KG1 (cell line): ENCODE measurements at places on chromosomes 2 and 18.

DNA sequence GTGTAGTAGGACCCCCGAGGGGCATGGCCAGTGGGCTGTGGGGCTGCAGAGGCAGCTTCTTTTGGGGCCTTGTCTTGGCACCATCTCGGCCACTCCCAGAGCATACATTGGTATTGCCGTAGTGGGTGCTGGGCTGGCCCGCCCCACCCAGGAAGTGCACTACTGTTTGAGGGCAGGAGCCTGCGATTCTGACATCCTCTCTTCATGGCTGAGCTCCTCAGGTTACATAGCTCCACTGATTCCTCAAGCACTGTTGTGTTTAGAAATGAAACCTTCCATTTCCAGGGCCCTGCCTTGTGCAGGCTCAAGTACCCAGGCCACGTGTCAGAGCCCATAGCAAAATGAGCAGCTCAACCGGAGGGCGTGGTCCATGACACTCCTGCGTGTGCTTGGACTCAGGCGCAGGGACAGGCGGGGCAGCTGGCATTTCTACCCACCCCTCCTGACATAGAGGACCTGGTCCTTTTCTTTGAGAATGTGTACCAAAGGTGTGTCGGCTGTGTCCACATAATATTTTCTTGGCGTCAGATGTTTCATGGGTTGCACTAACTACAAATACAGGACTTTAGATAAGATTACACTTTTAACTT lies 67.9 kb downstream of the DGKD start:
- DNase-seq: no peak

DNA sequence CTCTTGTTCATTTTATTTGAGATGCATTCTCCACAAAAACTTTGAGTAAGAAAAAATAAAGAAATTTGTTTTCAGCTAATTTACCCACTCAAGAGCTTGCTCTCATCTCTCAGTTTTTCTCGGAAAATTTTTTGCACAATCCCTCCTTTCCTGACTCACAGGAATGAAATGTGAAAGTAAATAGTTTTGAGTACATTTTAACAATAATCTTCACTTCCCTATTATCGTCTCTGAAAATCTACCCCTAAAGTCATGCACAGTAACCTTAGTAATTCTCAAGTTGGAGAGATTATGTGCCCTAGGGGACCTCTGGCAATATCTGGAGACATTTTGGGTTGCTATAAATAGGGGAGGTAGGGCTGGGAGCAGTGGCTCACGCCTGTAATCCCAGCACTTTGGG lies 2.6 kb downstream of the CYB5A start:
- DNase-seq: no peak

GRCh38 chr18:66641056-66641455 lies 37.2 kb upstream of the CDH19 start:
- DNase-seq: no peak

DNA sequence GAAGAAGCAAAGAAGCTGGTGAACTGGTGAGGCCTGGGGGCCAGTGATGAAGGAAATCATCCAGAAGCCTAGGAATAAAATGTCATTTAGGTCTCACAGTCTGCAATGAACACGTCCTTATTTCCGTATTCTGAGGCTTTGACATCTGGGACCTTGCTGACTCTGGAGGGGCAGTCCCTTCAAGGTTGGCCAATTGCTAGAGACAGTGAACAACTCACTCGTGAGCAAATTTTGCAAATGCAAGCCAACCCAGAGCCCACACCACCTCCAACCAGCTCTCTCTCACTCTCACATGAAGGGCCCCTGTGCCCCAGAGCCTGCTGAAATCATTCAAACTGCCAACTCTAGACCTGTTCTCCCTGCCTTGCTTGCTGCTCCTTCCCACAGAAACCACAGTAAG lies 279.1 kb upstream of the LYPD1 start:
- no peak for DNase-seq

DNA sequence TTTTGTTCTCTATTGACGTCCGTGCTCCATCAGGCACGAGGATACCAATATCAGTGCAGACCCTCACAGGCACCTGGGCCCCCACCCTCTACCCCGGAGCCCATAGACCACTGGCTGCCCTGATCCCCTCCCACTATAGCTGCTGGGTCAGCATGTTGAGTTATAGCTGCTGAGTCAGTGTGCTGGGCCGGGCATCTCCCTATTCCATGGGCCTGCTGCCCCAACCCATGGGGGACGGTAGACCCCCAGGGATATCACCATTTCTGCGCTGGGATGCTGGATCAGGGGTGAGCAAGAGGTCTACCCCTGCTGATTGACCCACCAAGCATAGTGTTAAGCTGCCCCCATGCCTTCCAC lies 100.1 kb upstream of the ST3GAL5 start:
- no peak for DNase-seq

- DNase-seq: no peak
These were observed 161.3 kb downstream of the UBE2E3 start for GRCh38 chr2:181141676-181142075.

GRCh38 chr2:41947701-41948396 lies 100.0 kb upstream of the PKDCC start:
- no peak for DNase-seq

DNA sequence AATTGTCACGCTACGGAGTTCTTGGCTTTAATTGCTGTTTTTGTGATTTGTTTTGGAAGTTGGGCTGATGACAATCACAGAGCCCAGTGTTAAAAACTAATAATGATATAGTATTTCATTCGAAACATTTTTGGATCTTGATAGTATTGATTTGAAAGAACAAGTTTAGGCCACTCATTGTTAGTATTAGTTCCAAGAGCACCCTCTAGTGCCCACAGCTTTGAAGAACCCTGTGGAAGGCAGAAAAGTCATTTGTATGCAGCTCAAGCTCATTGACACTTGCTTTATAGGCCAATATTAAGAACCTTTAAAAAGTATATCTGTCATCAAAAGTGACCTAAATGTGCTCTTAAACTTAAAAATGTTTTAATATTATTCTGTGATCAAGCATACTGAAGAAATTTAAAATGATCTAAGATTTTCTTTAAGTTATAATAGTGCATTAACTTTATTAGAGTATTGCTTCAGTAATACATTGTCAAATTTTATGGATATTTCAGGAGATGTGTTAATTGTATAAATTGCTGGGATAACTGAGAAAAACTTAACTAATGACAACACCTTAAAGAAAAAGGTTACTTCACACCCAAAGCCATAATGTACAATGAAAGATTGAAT lies 191.0 kb downstream of the GRB14 start:
- peak; percentile 3 for DNase-seq

- DNase-seq: no peak
These were observed 39.3 kb downstream of the RPL31 start for GRCh38 chr2:101041413-101041812.

DNA sequence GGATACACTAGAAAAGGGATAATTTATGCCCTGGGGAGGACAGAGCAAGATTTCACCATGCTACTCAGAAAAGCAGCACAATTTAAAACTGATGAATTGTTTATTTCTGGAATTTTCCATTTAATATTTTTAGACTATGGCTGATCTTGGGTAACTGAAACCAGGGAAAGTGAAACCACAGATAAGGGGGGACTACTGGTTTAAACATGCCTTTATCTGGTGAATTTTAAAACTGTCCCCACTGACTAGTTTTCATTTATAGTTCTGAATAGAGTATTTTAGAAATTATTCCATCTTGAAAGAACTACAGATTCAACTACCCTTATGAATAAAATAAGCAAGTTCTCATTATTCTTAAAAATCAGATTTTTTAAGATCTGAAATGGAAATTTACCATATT lies 15.0 kb downstream of the NFU1 start:
- DNase-seq: no peak

DNA sequence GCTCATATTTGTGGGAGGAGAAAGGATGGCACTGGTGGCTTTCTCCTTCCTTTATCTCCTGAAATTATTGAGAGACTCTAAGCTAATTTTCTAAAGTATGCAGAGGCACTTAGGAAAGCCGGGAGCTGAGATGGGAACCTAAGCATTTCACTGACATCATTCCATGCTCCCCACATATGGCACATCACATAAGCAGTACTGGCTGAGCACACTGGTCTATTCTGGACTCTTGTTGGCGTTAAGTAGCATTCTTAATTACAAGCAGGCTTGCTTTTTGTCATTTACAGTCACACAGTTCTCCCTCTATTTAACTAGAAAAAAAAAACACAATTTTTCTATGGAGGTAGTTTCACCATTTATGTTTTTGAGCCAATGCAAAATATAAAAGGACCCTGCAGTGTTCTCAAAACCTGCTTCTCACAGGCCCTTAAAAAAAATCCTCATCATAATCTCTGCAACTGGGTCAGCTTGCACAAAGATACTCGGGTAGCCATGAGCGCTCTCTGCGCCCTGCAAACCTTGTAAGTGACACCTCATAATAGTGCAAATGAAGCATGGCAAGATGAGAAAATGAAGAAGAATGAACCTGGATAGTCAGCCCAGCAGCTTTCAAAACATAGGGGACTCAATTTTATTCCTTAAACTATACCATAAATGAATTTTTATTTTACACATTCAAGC lies 688.6 kb downstream of the NRXN1 start:
- no peak for DNase-seq

DNA sequence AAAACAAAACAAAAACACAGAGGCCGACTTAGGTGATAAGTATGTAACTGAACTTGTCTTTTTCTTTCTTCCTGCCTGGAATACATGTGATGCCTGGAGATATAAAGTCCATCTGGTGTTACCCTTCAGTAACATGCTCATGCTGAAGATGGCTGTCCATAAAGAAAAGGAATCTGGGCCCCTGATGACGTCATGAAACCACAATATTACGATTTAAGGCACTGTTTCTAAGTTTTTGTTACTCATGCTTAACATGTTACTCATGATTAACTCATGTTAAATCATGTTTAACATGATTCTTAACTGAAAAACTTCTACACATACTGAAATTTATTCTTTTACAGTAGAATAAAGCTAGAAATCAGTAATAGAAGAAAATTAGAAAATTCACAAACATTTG lies 49.0 kb downstream of the STRADB start:
- DNase-seq: no peak

DNA sequence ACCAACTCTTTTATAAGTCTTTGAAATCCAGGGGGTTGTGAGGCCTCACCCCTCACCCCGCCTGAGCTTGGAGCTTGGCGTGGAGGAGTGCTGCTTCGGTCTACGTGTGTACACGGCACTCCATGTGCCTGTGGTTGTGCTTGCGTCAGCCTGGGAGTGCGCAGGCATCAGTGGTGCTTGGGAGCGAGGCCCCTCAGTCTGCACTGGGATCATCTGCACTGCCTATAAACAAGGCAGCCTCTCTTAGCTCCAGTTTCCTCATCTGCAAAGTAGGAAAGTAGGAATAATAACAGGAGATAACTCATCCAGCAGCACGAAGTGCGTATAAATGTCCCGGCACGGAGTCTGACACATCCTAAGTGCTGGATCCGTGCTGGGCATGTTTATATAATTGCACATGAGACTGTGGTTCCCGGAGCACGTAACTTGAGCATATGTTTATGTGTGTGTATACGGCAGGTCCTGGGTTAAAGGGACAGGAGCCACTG lies 1.2 kb downstream of the GYPC start:
- DNase-seq: peak; percentile 64

DNA sequence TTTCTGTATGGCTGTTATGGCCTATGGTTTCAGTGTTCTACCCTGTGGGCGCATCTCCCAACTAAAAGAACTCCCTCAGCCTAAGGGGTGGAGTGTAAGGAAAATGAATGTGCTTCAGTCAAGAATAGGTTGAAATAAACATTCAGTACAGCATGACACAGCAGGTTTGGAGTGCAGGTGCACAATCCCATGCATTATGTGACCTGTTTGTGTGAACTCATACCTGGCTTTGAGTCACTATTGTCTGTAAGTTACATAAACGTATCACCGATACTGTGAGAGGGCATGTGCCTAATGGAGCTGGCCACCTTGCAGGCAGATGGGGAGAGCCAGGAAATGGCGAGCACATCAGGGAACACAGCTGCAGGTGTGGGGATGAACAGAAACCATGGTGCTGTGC lies 216.0 kb downstream of the DSEL start:
- no peak for DNase-seq

GRCh38 chr2:102010902-102011301 lies 19.1 kb downstream of the IL1R2 start:
- DNase-seq: no peak

- DNase-seq: no peak
These were observed 222.9 kb downstream of the SNTG2 start for GRCh38 chr2:1173528-1173927.

- DNase-seq: no peak
These were observed at the start of gene C1GALT1C1L for GRCh38 chr2:43676322-43677050. C1GALT1C1L (minus strand) TSS chr2:43676429; CDS start chr2:43676322, 107 bp downstream.

- no peak for DNase-seq
These were observed 2.4 kb downstream of the CDK5R2 start for GRCh38 chr2:218961651-218962570.

DNA sequence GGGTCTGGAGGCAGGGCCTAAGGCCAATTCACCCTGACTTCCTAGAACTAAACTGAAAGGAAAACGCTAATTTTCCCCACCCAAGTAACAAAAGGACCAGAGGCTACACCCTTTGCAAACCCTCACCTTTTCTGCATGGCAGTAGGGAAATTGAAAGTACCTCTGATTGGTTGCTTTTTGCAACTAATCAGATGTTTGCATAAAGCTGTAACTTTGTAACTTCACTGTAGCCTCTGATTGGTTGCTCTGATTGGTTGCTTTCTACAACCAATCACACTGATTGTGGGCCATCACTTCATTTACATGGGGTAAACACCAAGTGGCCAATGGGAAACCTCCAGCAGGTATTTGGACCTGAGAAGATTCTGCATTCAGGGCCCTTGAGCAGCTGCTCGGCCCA lies 20.8 kb downstream of the EIPR1 start:
- DNase-seq: no peak

DNA sequence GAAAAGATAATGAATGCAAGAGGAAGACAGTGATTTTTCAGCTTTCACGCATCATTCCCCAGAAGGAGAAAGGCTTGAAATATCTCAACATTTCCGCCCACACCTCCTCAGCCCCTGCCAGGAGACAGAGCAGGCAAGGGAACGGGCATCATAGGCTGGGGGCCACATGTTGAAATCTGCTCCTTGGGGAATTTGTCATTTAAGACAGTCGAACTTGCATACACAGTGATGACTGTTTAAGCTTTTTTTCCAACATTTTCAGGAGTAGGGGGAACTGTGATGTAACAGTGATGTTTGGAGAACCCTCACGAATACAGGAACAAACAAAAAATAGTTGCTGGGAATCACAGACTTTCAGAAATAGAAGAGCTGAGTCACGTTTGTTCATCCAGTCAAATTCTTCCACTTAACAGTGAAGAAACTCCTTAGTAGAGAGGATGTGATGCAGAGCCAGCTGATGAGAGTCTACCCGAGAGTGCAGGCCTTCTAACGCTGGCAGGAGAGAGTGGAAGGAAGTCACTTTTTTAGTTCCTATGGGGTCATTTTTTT lies 266.8 kb downstream of the ALPK2 start:
- DNase-seq: no peak

- DNase-seq: no peak
These were observed 40.2 kb upstream of the EGR4 start for GRCh38 chr2:73333564-73333963.
